ENCODE measurements at places on chromosomes 1 and 21. TPM values are rescaled to one million over a fixed set of nuclear protein-coding genes. Genes with fewer than 3 reads are reported as not detected.

DNA sequence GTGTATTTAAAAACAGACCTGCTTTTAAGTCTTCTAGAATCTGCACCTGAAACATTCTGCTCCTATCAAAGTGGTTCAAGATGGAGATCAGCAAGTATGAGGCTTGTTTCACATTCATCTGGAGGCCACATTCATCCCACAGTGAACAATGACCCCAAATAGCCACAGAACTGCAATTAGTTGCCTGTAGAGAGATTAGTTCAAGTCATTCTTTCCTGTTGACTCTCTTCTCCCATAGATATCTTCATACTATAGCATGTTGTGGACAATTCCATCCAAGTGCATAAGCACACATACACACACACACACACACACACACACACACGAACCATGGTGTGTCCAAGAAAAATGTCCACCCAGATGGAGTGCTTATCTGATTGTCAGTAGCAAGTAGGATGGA is 101.7 kb upstream of the FGGY start:
- no peaks in the 10 kb centered on the region for H3K27me3 ChIP-seq
- H3K4me3 ChIP-seq, result no peak overlapping the region
- H3K4me1 ChIP-seq, result no peaks in the 10 kb centered on the region
- H3K27ac ChIP-seq, result no peak overlapping the region
- no peak for DNase-seq

OR14K1 gene
- not detected for polyA plus RNA-seq

GRCh38 chr21:45306832-45307571 is 19.3 kb upstream of the POFUT2 start:
- peaks cover 33% of the 10 kb centered on the region for H3K4me1 ChIP-seq
- no peaks in the 10 kb centered on the region for H3K27me3 ChIP-seq
- H3K36me3 ChIP-seq, result no peaks in the 10 kb centered on the region
- H3K4me3 ChIP-seq, result no peak overlapping the region
- peak; percentile 95 for DNase-seq

DNA sequence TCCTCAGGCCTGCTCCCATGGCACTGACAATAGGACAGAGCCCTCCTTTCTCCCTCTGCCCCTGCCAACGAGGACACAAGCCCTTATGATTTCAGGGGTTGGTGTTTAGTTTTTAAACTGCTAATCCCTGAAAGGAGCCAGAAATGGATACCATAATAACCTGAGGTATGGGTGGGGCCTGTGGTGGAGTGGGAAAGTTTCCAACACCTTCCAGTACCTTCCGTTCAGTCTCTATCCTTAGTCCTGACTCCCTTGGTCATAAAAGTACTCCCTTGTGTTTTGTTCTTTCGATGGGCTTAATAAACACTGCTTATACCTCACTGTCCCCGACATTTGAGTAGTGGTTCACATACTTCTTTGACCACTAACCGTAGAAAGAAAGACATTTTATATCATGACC is 141.8 kb upstream of the MAGI3 start:
- H3K4me1 ChIP-seq, result no peaks in the 10 kb centered on the region
- no peaks in the 10 kb centered on the region for H3K36me3 ChIP-seq
- H3K4me3 ChIP-seq, result no peak overlapping the region
- H3K27me3 ChIP-seq, result peaks cover 7% of the 10 kb centered on the region
- no peak for DNase-seq

DNA sequence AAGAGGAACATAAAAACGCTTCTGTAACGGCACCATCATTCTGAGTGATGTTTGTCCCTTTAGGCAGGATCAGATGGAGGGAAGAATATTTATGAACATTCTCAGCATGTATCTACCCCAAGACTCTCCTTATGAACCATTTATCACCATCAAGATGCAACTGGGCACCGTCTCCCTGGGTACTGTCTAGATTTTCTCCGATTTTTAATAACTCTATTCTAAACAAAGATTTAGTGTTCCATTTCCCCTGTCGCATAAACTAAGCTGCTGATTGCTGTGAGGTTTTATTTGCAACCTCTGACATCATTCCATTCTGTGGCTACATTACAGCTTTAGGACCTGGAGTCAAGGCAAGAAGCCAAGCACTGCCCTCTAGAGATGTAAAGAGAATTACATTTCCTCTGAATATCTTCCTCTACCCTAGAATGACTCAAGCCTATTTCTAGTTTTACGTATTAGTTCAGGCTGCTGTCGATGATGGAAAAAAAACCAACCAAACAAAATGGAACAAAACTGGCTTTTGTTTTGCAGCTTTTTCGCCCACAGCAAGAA is 130.1 kb upstream of the MAP1LC3C start:
- DNase-seq, result no peak
- no peaks in the 10 kb centered on the region for H3K27me3 ChIP-seq
- no peaks in the 10 kb centered on the region for H3K36me3 ChIP-seq
- H3K27ac ChIP-seq, result no peak overlapping the region
- no peak overlapping the region for H3K4me3 ChIP-seq

GRCh38 chr21:16751695-16752474 is 761.0 kb upstream of the CXADR start:
- no peak overlapping the region for H3K4me3 ChIP-seq
- peak; percentile 30 for DNase-seq
- no peak overlapping the region for H3K27ac ChIP-seq
- H3K4me1 ChIP-seq, result no peaks in the 10 kb centered on the region
- H3K36me3 ChIP-seq, result no peaks in the 10 kb centered on the region

KLF17 gene
- 0.20 TPM for polyA plus RNA-seq

- H3K4me1 ChIP-seq, result no peaks in the 10 kb centered on the region
- DNase-seq, result no peak
- no peak overlapping the region for H3K4me3 ChIP-seq
- H3K36me3 ChIP-seq, result no peaks in the 10 kb centered on the region
Measured at GRCh38 chr1:77582905-77583304, 99.6 kb downstream of the ZZZ3 start.

DNA sequence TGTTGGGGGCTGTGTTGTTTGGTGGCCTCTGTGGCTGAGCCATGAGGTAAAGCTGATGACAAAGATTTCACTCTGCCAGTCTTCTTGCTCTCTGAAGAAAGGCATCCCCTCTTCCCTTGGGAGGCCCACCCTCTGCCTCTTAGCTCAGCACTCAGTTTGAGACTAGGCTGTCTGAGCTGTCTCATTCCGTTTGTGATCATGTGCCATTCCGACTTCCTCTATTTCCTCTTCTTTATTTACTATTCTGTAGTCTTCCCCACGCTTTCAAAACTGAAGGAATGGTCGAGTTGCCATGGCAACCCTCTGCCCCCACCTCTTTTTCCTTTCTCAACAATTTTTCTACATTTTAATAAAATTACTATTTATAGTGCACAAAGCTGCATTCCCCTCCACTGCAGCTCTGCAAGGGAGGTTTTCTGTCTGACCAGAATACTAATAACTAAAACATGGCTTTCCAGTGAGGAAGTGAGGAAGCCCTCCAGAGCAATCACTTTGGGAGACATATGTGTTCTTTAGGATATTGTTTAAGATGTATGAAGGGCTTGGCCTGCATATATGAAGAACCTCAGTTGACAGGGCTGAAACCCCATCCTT is 30.8 kb downstream of the KCNA3 start:
- H3K27me3 ChIP-seq, result no peaks in the 10 kb centered on the region
- H3K4me1 ChIP-seq, result peaks cover 15% of the 10 kb centered on the region
- no peak overlapping the region for H3K27ac ChIP-seq
- no peak overlapping the region for H3K4me3 ChIP-seq
- H3K36me3 ChIP-seq, result no peaks in the 10 kb centered on the region
- no peak for DNase-seq

DNA sequence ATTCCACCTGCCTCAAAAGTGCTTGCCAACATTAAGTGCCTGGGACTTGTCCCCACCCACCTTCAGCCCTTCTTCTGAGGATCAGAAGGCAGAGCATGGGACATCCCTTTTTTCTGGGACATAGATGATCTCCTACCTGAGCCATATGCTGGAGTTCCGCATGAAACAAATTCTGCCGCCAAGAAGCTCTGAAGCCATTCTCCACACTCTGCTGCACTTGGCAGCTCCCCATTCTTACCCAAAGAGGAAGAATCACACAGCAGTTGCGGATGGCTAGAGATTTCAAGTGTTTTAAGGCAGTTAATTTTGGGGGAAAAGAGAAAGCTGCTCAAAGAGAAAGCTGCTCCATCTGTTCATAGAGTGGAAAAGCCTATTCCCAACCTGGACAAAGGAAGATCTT is 197.3 kb upstream of the COA6 start:
- no peaks in the 10 kb centered on the region for H3K36me3 ChIP-seq
- H3K27ac ChIP-seq, result no peak overlapping the region
- H3K4me3 ChIP-seq, result no peak overlapping the region

- H3K4me1 ChIP-seq, result no peaks in the 10 kb centered on the region
- DNase-seq, result no peak
- no peak overlapping the region for H3K27ac ChIP-seq
- no peaks in the 10 kb centered on the region for H3K36me3 ChIP-seq
- peaks cover 4% of the 10 kb centered on the region for H3K27me3 ChIP-seq
Measured at GRCh38 chr1:223340637-223341036, 23.3 kb downstream of the SUSD4 start.
